ENCODE measurements at places on chromosomes 6 and 20. TPM values are rescaled to one million over a fixed set of nuclear protein-coding genes. Genes with fewer than 3 reads are reported as not detected.

The DEF6 gene
- total RNA-seq = 6.5 TPM

The SSTR4 gene
- total RNA-seq = not detected

The GTSF1L gene
- total RNA-seq = not detected

The BANF2 gene
- not detected for total RNA-seq

The PSORS1C2 gene
- not detected for total RNA-seq

The TP53INP2 gene
- 7.0 TPM for total RNA-seq

The SOBP gene
- 1.4 TPM for total RNA-seq

The SLC16A10 gene
- 13.8 TPM for total RNA-seq

The SLC32A1 gene
- 1.3 TPM for total RNA-seq

The CST4 gene
- total RNA-seq = not detected

The THBS2 gene
- 1.1 TPM for total RNA-seq

The PRR18 gene
- total RNA-seq = 0.63 TPM

The PHF3 gene
- 65.2 TPM for total RNA-seq

The OPN5 gene
- total RNA-seq = not detected

The MLN gene
- total RNA-seq = not detected

The TSPO2 gene
- total RNA-seq = not detected

The FOXQ1 gene
- total RNA-seq = 41.3 TPM

The MCCD1 gene
- total RNA-seq = not detected

The C6orf58 gene
- total RNA-seq = not detected

The TNXB gene
- 3.8 TPM for total RNA-seq

The ELOVL2 gene
- total RNA-seq = 14.1 TPM

The HLA-DPA1 gene
- 1.3 TPM for total RNA-seq

The PNPLA1 gene
- total RNA-seq = not detected

The TAGAP gene
- total RNA-seq = 0.32 TPM
